Mammary epithelial cell (primary cell): ENCODE measurements at places on chromosomes 5 and 9. TPM values are rescaled to one million over a fixed set of nuclear protein-coding genes. Genes with fewer than 3 reads are reported as not detected.

SPATA31D4 gene
- total RNA-seq = not detected in 2 replicates

ARAP3 gene
- total RNA-seq = 6.0 TPM

IFT74 gene
- 19.2 and 26.0 TPM in 2 replicates for total RNA-seq

NTRK2 gene
- 0.07 TPM in 1 of 2 replicates, not detected in the other for total RNA-seq

ITGA2 gene
- 191 TPM for total RNA-seq

IL5 gene
- not detected for total RNA-seq

SMARCA2 gene
- 62.7 TPM for total RNA-seq

RASEF gene
- 3.3 TPM for total RNA-seq

FIBCD1 gene
- total RNA-seq = 3.0 and 3.3 TPM in 2 replicates

PCDHA1 gene
- total RNA-seq = 0.21 and 0.26 TPM in 2 replicates

LURAP1L gene
- total RNA-seq = 57.8 TPM

OLFML2A gene
- 6.2 TPM for total RNA-seq

GDNF gene
- 1.0 and 1.3 TPM in 2 replicates for total RNA-seq
